ENCODE measurements at places on chromosomes 5 and 9.

DNA sequence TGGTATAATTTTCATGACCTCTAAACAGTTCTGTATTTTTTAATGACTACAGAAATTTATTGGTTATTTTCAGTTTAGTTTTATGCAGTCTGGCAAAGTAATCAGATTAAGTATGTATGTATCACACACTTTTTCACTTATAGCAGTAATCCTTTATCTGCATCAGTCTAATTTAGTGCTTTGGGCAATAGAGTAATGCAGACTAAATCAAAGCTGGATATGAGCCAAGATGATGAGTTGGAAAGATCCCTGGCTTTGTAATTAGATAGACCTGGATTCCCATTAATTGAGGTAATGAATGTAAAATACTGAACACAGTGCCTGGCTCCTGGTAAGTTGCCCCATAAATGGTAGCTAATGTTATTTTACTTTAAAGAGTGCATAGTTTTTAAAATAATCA, 215.4 kb upstream of the TLX3 start:
- DNase-seq: no peak

- DNase-seq: no peak
These were observed 98.9 kb downstream of the F2RL2 start for GRCh38 chr5:76524101-76524835.

- DNase-seq: no peak
These were observed 31.7 kb downstream of the GPR21 start for GRCh38 chr9:123065196-123065595.

DNA sequence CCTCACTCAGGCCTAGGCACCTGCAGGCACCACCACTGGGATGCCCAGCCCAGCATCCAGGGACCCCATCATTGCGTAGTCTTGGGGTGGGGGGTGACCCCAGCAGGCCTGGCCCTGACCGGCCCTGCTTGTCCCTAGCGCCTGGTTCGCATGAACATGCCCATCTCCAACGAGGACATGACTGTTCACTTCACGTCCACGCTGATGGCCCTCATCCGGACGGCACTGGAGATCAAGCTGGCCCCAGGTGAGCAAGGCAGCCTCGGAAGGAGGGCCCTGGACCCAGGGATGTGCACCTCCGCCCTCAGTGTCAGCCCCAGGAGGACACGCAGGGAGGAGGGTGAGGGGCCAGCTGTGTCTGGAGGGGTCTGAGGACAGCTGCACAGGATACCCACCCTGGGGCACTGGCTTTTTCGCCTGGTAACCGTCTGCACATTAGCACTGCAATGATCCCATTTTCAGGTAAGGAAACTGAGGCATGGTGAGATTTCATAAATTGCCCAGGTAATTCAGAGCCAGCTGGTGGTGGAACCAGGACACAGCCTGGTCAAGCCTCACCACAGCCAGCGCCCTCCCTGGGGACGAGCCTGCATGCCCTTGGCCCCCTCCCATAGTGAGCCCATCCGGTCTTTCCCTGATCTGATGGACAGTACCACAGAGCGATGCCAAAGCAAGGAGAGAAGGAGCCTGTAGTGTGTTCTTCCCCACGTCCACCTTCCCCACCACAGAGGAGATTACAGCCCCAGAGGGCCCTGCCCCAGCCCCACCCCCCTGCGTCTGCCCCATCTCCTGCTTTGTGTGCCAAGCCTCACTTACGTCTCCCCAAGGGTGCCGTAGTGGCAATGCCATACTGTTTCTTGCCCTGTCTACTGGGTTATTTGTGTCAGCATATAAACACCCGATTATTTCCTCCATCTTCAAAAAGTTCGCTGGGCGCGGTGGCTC, 228.3 kb downstream of the CACNA1B start:
- DNase-seq: no peak

DNA sequence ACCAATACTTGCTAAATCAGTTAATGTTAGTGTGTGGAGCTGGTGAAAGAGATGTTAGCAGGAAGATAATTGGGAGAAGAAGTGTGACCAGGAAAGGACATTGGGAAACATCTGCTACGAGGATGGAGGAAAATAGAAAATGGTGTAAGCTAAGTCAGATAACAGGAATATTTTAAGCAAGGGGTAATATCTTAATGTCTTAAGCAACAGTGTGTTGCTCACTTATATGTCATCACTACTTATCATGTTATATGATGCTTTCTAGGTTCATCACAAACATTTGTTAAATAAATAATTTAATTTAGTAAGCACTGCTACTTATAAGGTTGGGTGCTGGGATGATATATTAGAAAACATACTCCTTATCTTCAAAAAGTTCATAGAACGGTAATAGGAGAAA, 326.1 kb downstream of the EDIL3 start:
- no peak for DNase-seq

DNA sequence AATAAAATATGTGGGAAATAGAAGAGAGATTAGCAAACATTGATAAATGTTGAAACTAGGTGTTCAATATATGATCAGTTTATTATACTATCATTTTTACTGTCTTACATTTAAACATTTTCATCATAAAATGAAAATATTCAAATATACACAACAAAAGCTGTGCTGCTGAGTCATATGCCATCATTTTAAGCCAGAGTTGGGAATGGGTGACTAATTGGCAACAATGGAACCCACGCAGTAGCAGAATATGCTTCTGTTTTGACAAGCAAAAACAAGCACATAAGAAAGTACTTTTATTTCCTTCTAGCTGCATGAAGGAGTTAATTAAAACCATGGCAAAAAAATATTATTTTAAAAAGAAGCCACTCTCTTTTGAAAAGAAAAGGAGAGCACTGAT, 340.0 kb upstream of the EDIL3 start:
- no peak for DNase-seq

DNA sequence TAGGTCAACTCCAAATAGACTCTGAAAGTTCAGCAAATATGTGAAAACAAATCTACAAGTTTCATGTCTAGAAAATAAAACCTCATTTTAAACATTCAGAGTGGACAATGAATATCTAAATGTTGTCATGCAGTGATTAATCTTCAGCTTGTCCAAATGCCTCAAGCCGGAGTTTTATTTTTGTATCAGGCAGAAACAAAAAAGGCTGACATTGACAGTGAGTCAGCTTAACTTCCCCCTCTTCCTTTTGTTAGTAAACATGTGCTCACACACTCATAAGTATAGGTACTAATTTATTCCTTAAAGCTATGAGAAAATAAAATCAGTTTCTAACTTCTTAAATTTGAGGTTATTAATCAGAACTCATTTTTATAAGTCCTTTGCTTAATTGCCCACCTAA, 467.9 kb upstream of the DAB2 start:
- no peak for DNase-seq

DNA sequence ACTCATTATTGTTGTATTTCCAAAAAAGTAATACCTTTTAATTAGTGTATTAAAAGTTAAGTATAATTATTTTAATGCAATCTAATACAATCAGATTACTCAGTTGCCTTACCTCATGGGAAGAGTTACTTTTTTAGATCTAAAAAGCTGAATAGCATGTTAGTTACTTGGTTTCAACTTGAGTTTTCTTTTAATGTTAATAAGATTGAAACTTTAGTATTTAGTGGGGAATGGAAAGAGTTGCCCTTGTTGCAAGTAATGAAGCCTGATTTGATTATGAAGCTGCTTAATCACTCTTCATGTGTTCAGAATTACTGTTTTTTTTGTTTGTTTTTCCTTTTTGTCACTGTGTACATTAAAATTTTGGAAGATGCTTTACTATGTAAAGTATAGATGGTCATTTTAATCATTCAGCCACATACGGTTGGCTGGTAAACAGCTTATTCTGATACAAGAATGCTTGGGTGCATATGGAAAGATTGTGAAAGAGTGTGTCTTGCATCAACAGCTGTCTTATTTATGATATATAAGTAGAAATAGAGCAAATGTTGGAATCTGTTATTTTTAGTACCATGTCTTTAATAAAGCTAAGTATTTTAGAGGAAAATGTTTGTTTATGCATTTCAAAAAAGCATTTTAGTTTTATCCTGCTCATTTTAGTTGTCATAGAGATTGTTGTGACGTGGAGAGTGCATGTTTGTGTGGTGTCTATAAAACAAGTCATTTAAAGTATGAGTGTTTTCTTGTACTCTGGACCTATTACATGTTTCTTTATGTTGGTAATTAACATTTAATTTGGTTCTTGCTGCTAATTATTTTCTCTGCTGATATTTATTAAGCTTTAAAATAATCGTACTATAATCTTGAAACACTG, 36.4 kb downstream of the SREK1 start:
- no peak for DNase-seq

- DNase-seq: no peak
These were observed 385.7 kb upstream of the IRX1 start for GRCh38 chr5:3209918-3210317.

- DNase-seq: no peak
These were observed 11.7 kb upstream of the CFAP157 start for GRCh38 chr9:127694890-127695720.

GRCh38 chr5:116374434-116374852, 200.2 kb downstream of the SEMA6A start:
- no peak for DNase-seq

DNA sequence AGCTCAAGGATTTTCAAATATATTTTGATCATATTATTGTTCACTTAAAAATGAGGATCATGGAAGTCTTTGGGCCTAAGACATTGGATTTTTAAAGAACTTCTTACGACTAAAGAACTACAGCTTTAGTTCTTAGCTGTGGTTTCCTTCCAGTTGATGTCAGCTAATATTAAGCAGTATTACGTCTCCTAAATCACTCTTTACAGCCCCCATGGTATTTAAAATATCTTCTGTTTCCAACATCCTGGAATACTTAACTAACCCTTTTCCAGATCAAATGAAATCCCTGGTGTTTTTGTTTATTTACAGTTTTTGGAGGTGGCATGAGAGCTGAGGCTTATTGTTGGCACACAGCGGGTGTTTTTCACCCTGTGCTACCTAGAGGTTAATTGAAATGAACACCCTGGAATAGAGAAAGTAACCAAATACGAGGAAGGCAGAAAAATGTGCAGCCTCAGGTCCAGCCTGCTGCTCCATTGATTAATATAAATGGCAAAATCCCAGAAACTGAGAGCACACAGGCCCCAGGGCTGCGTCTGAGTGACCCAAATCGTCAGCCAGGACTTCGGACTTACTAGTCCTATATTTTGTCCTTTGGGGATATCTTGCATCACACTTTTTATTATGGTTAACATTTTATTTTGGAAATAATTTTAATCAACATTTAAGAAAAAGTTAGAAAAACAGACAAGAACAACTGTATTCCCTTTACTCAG, 52.3 kb upstream of the ICE1 start:
- DNase-seq: no peak

DNA sequence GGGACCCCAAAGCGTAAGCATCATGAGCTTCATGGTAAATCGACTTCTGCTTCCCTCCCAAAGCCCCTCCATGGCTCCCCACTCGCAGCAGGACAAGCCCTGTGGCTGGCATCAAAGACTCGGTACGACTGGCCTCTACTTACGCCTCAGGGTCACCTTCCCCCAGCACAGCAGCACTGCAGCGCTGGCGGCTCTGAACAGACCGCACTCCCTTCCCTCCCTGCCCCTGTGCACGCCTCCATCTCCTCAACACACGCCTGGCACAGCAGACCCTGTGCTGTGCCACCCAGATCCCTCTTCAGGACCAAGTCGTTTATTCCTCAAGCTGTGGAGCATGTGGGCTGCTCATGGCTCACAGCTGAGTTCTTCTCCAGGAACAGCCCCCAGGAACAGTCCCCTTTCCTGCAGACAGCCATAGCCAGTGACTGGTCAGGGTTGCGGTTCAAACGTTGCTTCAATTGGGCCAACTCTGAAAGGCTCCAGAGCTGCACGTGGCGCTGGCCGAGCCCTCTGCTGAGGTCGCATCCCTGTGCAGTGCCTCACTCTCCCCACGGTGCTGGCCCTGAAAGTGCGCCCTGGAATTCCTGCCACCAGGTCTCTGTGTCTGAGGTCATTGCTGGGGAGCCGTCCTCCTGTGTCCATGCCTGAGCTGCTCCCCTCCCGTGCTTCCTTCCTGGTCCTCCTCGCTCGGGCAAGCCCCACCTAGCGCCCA, 88.0 kb downstream of the ZNF354C start:
- no peak for DNase-seq

DNA sequence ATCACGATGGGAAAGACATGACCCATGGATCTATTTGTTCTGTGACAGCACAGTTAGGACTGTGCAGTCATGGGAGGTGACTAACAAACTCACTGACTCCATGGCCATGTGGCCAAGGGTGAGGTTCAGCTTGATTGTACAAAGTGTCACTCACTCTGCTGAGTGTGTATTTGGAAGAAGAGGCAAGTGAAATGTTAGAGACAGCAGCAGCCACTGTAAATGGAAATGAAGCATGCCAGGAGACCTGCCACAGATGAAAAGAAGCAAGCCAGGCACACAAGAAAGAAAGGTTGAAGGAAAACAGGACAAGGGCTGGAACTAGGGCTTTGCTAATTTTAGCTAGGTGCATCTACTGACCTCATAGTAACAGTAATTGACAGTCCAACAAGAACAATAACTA, 42.7 kb upstream of the PALM2AKAP2 start:
- DNase-seq: no peak

DNA sequence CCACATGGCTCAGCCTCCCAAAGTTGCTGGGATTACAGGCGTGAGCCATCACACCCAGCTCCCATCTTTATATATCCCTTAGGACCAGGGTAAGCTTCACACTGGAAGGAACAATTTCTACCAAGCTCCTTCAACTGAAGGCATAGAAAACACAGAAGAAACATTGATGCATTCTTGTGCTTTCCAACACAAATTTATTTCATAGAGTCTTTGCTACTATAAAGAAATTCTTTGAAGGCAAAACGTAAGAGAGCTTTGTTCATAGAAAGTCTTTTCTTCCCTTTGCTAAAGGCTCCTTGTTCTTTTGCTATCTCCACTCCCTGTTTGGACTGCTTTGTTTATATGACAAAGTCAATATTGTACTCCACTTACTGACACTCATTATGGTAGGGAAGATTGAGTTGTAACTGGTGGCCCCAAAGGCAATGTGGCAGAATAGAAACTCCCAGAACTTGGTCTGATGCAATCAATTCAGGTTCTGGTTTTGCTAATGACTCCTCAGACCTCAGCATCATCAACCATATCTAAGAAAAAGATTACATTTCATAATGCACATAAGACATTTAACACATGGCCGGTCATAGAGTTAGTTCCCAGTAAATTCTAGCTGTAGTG, 97.4 kb upstream of the CLINT1 start:
- DNase-seq: no peak

Data from activated CD8-positive, alpha-beta memory T cell treated with anti-CD3 and anti-CD28 coated beads for 48 hours (primary cell).